Activated CD4-positive, alpha-beta T cell treated with anti-CD3 and anti-CD28 coated beads, Interleukin-2, Interleukin-6, amounts not matched to agents 100 ng/mL and 50 ng/mL, durations not matched to agents 16 hours and 8 hours (primary cell): ENCODE measurements at places on chromosomes 1 and 21.
A peak's percentile ranks its signal among the peaks of the same experiment; 100 is the strongest.

- DNase-seq: no peak
These were observed 27.6 kb upstream of the SARS1 start for GRCh38 chr1:109185990-109186732.

DNA sequence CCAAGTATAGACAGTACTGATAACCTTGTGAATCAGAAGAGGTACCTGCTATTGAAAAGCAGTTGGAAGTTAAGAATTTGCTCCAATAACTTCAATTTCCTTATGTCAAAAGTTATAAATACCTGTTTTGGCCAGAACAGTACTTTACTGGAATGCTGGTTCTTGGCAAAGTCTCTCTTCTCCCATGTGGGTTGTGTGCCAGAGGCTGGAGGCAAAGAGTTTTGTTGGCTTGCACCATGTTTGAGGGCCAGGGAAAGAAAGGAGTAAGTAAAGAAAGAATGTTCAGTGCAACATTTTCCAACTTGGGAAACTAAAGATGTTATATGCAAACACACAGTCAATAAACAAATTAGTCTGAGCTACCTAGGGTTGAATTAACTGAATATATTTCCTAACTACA lies 67.0 kb upstream of the DYNLT5 start:
- no peak for DNase-seq

- no peak for DNase-seq
These were observed 38.5 kb downstream of the CAMTA1 start for GRCh38 chr1:6823793-6824192.

DNA sequence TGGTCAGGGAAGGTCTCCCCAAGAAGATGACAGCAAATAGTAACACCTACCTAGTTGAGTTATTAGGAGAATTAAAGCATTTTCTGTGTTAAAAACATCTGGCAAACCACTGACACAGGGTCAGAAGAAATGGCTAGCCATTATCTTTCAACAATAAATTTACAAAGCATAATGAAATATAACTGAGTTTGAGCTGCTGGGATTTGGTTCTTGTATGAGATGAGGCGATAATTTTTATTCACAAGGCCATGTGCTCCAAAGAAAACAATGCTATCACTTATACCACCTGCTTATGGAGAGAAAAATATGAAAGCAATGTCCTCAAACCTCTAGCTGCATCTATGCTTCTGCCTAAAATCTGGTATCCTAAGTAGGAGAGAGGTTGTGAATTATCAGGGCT lies 202.3 kb downstream of the CRB1 start:
- no peak for DNase-seq

- no peak for DNase-seq
These were observed 91.8 kb downstream of the ADCY10 start for GRCh38 chr1:167821969-167822685.

DNA sequence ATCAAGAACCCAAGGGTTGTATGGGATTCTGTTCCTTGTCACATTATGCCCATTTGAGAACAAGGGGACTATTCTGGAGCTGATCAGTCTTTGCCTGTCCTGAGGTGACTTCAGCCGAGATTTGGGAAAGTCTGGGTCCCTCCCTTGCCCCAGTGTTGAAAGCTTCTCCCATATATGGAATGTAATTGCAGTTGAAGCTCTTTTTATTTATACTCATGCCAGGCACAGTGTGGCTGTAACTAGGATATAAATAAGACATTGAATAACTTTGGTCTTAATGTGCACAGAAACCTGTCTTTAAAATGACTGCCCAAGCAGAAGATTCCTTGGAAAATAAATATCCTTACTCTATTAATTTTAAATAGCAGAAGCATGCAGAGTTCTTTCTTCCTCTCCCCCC lies 15.2 kb downstream of the AKNAD1 start:
- DNase-seq: no peak

- no peak for DNase-seq
These were observed 15.1 kb downstream of the ABCG1 start for GRCh38 chr21:42234041-42234440.

DNA sequence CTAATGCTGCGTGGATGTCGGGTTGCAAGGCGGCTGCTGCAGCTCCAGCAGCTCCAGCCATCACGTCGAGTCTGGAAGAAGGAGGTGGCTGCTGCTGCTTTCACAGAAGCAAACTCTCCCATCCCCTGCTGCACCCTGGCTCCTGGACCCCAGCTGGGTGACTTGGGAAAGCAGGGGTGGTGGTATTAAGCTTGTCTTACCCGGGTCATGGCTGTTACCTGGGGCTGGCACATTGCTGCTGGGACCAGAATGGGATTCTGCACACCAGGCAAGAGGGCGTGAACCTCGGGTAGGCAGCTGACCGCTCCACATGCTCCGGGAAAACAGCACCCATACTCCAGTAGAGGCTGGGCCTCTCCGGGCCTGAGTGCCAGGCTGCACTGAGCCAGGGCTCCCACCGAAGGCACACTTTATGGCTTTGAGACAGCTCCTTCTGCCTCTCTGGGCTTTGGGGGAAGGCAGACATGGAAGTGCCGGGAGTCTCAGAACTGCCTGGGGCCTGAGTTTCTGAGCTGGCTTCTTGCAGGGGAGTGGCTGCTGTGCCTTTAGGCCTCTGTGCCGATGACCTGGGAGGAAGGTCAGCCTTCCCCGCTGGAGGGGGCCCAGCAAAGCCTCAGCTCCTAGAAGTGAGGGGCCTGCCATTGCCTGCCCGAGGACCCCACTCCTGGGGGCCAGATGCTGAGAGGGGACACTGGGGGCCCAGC lies 1.2 kb downstream of the SMIM1 start:
- no peak for DNase-seq

GRCh38 chr1:12501661-12502060 lies 116.3 kb downstream of the DHRS3 start:
- no peak for DNase-seq

DNA sequence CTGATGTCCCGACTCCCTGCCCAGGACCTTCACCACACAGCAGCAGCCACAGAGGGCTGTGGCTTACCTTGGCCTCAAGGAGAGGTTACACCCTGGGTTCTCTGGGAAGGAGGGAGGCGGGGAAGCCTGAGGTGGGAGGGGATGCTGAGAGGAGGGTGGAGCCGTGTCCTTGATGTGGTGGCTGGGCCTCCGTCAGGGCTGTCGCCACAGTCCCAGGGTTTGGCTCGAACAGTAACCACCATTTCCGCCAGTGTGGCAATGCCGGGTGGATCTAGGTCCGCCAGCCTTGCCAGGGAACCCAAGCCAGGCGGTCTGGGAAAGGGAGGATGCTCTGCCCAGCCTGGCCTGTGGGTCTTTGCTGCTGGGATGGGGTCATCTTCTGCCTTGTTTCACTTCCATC lies 18.4 kb upstream of the CDCA8 start:
- no peak for DNase-seq

- peak; percentile 7 for DNase-seq
These were observed 14.0 kb upstream of the SLC9C2 start for GRCh38 chr1:173616859-173617258.
